ENCODE measurements at places on chromosomes 2 and 18.
A peak's percentile ranks its signal among the peaks of the same experiment; 100 is the strongest.

DNA sequence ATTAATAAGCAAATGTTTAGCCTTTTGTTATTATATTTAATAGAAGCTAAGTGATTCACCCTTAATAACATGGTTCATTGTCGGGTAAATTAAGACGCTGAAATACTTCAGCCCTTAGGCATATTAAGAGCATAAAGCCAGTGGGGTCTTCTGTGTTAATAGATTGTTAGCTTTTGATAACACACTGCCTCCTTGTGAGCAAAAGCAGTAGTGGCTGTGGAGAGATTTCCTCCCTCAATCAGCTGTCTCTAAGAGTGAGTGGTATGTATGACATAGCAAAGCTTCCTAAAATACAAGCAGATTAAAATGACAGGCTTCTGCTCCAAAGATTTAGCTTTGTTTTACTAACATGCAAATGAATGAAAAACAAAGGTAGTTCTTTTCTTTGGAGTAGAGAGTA lies 143.7 kb upstream of the SYT4 start:
- peak; percentile 3 for DNase-seq

- no peak for DNase-seq
These were observed 25.2 kb upstream of the HNMT start for GRCh38 chr2:137939026-137939425.

- no peak for DNase-seq
These were observed 91.3 kb downstream of the MEIS1 start for GRCh38 chr2:66526180-66526579.

GRCh38 chr2:121237336-121237979 lies 47.5 kb downstream of the TFCP2L1 start:
- DNase-seq = no peak

DNA sequence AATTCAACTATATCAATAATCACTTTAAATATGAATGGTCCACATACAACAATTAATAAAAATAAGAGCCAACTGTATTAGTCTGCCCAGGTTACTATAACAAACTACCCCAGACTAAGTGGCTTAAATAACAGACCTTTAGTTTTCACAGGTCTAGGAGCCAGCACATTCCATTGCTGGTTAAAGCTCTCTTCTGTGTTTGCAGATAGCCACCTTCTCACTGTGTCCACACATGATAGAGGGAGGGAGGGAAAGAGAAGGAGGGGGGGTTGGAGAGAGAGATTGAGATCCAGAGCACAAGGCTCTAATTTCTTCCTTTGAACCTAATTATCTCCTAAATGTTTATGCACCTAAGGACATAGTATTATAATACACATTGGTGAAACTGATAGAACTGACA lies 267.8 kb upstream of the NXPH2 start:
- DNase-seq = no peak

GRCh38 chr18:23038712-23039111 lies 96.6 kb upstream of the CABLES1 start:
- peak; percentile 49 for DNase-seq

GRCh38 chr2:165682546-165682945 lies 111.5 kb downstream of the GALNT3 start:
- no peak for DNase-seq

DNA sequence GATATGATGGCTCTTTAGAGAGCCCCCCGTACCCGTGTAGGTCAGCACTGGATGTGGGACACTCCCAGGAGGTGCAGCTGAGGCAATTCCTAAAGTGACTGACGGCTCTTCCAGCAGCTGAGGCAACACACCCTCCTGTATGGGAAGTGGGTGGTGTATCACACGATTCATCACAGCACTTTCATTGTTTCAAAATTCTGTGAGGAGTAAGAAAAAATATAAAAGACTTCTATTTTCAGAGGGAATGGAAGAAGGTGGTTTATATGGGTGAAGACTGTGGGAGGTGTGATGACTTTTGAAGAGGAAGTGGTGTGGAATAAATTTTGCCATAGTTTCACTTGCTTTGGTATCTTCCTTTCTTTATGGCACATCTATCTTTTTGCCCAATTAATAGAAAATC lies 22.3 kb downstream of the QPCT start:
- DNase-seq = no peak

DNA sequence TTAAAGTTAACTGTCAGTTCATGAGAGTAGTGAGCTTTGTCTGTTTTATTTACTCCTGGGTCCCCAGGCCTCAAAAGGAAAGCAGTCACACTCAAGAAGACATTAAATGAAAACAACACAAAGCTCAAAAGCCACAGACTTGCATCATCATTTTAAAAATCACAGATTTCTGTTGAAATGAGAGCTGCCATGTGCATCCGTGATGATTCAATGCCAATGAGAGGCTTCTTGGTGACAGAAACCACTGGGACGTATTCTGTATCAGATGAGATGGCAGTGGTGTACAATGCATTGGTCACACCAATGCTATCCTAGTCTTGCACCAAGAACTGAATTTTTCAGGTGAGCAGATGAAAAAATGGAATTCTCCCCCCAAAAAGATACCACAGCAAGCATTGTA lies 204.8 kb downstream of the ANAPC1 start:
- DNase-seq = no peak

- DNase-seq = peak; percentile 86
These were observed 109.8 kb downstream of the AP1S3 start for GRCh38 chr2:223727562-223727961.
